ENCODE measurements at places on chromosomes 13 and 19. TPM values are rescaled to one million over a fixed set of nuclear protein-coding genes. Genes with fewer than 3 reads are reported as not detected.

DNA sequence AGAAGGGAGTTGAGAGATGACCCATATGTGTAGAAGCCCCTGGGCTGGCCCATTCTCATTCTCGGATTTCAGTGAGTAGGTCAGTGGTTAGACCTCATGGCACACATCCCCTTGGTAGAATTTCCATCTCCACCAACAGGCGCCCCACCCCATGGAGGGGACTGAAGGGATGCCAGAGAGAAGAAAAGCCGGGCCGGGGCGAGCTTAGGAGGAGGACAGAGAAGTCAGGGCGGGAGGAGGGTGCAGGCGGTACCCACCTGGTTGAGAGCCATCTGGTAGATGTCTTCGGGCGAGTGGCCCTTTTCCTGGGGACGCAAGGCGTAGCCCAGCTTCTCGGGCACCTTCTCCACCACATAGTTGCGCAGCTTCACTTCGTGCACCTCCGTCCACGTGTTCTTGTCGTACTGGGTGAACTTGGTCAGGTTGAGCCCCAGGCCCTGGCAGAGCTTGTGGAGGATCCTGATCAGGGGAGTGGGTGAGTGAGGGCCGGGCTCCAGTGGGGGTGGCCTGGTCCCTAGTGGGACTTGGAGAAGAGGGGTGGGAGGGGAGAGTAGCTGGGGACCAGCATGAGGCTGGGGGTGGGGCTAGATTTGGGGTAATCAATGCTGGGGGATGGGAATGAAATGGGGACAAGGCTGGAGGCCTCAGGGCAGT lies 2.5 kb downstream of the IL4I1 start:
- DNase-seq = no peak

- DNase-seq = no peak
These were observed 15.4 kb downstream of the CERS4 start for GRCh38 chr19:8224394-8225145.

DNA sequence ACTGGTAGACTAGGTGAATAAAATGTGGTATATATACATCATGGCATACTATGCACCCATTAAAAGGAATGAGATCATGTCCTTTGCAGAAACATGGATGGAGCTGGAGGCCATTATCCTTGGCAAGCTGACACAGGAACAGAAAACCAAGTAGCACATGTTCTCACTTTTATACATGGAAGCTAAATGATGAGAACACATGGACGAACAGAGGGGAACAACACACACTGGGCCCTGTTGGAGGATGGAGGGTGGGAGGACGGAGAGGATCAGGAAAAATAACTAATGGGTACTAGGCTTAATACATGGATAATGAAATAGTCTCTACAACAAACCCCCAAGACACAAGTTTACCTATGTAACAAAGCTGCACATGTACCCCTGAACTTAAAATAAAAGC lies 780.0 kb downstream of the DACH1 start:
- DNase-seq = no peak

The COL5A3 gene
- 0.77 TPM for total RNA-seq

The FCGBP gene
- total RNA-seq = 0.51 TPM

The CLEC4M gene
- total RNA-seq = not detected

The TRAPPC5 gene
- 103 TPM for total RNA-seq

The PGLYRP1 gene
- not detected for total RNA-seq

The SULT2B1 gene
- not detected for total RNA-seq

The KLK2 gene
- not detected for total RNA-seq

The SOX1 gene
- total RNA-seq = not detected

The ACP7 gene
- not detected for total RNA-seq

The GIPC3 gene
- under 0.01 TPM for total RNA-seq

The ZNF285 gene
- total RNA-seq = 5.0 TPM

All from fibroblast of lung (primary cell).